ENCODE measurements at places on chromosomes 12 and 14.

DNA sequence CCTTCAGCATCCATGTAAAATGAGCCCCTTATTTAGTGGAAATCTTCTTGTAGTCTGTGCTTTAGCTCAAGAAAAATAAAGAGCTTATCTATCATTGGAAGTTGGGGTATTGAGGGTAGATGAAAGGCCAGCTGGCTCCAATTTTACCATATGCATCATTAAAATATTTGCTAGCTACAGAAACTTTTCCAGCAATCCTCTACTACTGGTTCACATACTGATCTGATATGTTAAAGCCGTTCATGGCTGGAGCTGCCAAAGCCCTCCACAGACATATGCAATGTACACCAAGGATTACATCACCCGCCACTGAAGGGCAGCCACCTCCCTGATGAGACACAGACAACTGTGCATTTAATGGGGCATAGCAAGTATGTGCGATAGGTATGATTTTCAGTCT, 1205.3 kb downstream of the GALC start:
- peak; percentile 57 for DNase-seq

- DNase-seq, result no peak
Measured at GRCh38 chr14:93686268-93686667, 102.0 kb downstream of the PRIMA1 start.

- no peak for DNase-seq
Measured at GRCh38 chr14:104350463-104351185, 212.2 kb downstream of the KIF26A start.

- no peak for DNase-seq
Measured at GRCh38 chr12:124437617-124438436, 129.6 kb downstream of the NCOR2 start.

GRCh38 chr12:131372171-131372475, 338.8 kb upstream of the SFSWAP start:
- DNase-seq, result no peak

DNA sequence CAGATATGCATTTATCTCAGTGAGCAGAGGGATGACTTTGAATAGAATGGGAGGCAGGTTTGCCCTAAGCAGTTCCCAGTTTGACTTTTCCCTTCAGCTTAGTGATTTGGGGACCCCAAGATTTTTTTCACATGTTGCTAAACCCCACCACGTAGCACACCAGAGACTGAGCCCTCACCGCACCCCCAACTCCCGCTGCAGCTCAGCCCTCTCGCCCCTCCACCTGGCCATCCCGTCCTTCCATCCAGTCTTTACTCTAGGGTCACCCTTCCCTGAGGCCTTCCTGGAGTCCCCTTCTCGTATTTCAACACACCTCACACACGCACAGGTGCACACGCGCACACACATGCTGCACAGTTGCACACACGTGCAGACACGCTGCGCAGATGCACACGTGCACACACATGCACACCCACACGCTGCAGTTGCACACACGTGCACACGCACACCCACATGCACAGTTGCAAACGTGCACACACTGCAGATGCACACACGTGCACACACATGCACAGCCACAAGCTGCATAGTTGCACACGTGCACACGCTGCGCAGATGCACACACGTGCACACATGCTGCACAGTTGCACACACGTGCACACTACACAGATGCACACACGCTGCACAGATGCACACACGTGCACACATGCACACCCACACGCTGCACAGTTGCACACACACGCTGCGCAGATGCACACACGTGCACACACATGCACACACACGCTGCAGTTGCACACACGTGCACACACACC, 30.0 kb downstream of the HSP90AA1 start:
- DNase-seq, result no peak
